ENCODE measurements at places on chromosomes 4 and X.

DNA sequence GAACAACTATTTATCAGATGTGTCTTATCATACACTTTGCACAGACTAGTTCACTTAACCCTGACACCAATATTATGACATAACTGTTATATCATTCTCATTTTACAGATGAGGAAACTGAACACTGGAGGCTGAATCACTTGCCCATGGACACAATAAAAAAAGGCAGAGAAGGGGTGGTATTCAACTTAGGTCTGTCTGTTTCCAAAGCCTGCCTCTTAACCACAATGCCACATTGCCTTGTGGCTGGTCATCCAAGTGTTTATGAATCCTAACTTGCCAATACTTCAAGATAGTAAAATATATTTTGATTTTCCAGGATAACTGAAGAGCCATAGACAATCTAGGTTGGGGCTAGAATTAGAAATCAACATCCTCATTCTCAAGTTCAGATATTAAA is 327.8 kb downstream of the NR3C2 start:
- DNase-seq, result no peak

DNA sequence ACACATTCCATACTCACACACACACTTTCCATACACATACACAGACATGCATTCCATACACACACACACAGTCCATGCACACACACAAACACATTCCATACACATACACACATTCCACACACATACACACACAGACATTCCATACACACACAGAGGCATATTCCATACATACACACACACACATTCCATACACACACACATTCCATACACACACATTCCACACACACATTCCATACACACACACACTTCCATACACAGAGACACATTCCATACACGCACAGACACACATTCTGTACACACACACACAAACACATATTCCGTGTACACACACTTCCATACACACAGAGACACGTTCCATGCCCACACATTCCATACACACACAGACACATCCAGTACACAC is 14.8 kb downstream of the LINC00632 start:
- DNase-seq, result no peak

DNA sequence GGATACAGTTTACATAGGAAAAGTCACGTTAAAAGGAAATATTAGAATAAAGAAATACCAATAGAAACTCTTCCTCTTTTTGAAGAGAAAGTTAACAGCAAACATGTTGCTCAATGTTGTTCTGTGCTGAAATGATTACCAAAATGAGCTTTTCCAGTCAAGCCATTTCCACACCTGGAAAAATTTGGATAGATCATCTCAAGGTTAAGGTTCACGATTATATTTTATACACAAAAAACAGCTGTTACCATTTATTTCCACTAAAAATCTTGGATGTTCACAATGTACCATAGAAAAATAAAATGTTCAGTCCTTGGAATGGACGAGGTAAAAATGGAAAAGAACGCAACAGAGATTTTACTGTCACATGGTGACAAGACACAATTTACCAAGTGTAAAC is 218.7 kb downstream of the SCFD2 start:
- DNase-seq, result no peak

GRCh38 chrX:129945131-129945530 is 37.3 kb upstream of the BCORL1 start:
- DNase-seq, result no peak

- DNase-seq, result no peak
These were observed 35.1 kb downstream of the GAB3 start for GRCh38 chrX:154715825-154716224.

GRCh38 chr4:152896811-152897210 is 39.3 kb upstream of the FHDC1 start:
- DNase-seq, result no peak

DNA sequence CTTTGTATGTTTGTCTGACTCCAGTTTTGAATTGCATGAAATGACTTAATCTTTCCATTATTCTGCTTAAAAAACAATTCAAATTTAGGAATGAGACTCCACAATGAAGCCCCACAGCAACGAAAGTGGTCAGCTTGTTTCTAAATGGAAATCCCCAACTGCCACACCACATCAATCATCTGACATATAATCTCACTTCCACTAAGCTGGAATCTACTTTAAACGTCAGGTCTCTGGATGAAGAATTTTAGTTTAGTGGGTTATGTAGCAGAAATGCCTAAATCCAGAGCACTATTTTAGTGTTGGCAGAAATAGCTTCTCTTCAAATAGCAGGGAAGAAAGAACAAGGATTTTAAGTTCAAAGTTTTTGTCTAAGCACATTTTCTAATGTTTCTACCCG is 1.7 kb upstream of the BMP2K start:
- no peak for DNase-seq

- DNase-seq, result no peak
These were observed 67.6 kb upstream of the GUCY1A1 start for GRCh38 chr4:155599085-155599484.

DNA sequence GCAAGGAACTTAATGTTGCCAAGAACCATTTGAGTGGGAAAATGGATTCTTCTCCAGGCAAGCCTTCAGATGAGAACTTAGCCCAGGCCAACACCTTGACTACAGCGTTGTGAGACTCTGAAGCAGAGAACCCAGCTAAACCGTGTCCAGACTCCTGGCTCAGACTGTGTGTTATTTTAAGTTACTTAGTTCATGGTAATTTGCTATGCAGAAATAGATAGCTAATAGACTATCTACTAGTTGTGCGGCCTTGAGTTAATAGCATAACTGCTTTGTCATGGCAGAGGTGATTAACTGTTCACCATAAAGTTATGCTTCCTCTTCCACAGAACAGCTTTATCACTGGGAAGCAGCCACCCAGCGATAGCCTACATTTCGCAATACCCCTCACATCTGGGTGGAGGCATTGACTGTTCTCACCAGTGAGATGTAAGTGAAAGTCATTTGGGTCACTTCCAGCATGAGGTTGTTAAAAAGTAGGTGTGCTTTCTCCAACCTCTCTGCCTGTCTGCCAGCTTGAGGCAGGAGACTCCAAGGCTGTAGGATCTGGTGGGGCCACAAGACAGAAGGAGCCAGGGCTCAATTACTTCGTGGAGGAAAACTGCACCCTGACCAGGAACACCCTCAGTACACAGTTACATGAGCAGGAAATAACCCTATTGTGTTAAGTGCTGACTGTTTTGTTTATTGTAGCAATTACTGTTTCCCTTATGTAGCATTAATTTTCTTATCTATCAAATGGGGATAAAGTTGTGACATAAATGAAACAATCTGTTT is 94.2 kb downstream of the GPAT3 start:
- no peak for DNase-seq

DNA sequence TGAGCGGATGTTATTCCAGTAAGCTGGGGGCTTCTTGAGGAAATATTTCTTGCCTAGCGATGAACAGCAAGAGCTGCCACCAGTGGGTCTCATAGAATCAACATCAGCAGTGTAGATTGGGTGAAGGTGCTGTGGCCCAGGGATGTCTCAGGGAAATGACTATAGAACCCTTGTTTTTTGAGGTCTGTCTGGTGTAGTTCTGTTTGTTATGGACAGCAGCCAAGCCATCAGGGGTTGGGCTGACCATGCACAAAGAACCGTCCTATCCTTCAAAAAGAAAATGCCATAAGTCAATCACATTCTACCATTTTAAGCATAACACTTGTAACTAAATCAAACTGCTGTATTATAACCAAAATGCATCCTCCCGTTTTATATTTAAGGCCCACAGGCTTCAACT is 17.3 kb upstream of the C1GALT1C1 start:
- DNase-seq, result peak; percentile 35

DNA sequence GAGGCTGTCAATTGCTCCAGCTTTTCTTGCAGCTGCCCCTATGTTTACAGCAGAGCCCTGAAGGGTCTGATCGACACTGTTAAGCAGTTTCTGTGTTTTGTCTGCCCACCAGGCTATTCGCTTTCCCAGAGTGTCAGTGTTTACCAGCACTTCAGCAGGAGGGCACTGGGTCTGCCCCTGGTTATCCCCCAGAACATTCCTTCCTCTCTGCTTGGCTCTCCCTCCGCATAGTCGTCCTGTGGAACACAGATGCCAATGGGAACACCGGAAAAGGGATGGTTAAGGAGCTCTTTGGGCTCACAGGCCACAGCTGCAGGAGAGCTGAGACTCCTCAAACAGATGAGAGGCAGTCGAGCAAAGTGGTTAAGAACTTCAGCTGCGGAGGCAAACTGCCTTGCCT is 71.3 kb upstream of the FBXW7 start:
- no peak for DNase-seq

DNA sequence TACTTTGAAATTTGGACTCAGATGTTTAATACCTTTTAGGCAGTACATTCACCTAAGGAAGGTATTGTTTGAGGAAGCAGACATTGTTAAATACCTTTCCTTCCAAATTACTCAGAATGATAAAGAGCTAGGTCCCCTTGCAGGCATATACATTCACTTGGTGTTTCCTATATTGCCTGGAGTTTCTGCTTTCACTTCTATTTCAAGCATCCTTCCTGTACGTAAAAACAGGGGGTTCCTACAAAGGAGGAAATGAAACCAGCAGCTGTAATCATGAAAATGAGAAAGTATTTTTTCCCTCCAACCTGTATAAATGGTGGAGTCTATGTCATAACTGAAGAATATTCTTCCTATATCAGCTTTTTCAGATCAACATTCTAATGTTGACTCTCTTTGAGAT is 90.4 kb upstream of the RASGEF1B start:
- DNase-seq, result no peak

- no peak for DNase-seq
These were observed 133.4 kb upstream of the MSX1 start for GRCh38 chr4:4726051-4726450.

DNA sequence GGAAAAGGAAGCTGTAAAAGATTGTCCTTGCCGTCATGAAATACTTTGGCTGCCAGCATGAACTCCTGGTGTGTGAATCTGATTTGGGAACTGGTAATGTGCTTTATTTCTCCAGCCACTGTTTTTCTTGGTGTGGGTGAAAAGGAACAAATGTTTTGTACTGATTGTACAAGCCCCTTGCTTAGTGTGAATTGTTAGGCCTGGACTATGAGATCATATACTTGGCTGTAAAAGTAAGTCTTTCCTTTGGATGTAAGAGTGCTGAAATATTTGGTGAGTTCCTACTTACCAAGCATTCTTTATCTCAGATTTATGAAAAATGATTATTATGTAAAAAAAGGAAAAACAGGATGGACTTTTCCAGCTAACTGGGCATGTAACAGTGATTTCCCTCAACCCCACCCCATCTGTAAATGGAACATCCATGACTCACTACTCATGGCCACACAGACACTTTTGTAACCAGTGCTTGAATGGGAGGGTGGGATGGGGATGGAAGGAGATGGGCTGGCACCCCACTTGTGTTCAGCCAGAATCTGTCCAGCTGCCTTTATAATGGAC is 6.3 kb downstream of the FNIP2 start:
- DNase-seq, result peak; percentile 71

GRCh38 chr4:38949411-38950051 is 81.9 kb downstream of the FAM114A1 start:
- no peak for DNase-seq

DNA sequence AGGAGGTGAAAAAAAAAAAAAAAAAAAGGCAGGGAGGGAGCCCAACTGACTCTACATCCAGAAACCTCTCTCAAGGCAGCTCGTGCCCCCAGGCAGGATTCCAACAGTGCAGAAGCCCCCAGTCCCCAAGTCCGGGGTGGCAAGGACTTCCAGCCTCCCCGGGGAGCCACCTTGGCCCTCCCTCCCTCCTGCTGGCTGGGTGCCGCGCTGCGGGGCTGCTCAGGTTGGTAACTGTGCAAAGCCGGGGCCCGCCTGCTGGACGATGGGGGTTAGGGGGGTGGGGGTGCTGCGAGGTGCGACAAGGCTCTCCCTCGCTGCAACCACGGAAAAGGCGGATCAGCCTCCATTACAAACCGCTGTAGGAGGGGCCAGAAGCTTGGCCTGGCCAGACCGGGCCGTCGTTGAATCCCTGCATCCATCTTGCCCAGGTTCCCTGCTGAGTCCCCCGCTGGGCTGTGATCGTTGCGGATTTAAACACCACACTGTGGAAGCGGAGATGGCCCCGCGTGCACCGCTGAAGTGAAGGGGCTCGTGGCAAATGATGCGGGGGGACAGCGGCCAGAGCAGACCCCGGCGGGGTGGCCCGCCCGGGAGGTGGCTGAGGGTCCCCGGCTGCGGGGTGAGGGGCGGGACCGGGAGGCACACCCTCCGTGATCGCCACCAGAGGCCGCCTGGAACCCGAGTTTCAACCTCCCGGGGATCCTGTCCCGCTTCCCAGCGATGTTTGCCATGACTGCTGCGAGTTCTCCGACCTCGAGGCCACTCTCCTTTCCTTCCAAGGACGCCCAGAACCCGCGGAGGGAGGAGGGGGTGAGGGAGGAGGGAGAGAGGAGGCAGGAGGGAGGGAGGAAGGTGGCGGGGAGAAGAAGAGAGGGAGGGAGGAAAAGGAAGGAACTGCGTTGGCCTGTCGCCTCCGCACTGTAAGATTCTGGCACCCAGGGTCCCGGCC is 58.0 kb upstream of the DDX3X start:
- peak; percentile 46 for DNase-seq

DNA sequence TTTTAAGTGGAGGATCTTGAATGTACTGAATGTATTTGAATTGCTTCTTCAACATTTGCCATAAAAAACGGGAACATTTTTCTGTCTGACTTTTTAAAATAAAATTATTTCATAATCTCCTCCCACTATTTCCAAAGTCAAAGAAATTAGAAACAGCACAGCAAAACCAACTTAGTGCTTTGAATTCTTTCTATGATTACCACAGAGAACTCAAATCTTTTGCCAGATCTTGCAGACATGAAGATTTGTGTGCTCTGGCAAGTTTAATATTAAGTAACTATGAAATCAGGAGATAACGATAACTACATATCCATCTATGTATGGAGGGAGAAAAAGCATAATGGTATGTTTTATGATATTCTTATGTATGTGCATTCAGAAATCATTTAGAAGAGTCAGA is 982.2 kb downstream of the PCDH7 start:
- DNase-seq, result no peak

DNA sequence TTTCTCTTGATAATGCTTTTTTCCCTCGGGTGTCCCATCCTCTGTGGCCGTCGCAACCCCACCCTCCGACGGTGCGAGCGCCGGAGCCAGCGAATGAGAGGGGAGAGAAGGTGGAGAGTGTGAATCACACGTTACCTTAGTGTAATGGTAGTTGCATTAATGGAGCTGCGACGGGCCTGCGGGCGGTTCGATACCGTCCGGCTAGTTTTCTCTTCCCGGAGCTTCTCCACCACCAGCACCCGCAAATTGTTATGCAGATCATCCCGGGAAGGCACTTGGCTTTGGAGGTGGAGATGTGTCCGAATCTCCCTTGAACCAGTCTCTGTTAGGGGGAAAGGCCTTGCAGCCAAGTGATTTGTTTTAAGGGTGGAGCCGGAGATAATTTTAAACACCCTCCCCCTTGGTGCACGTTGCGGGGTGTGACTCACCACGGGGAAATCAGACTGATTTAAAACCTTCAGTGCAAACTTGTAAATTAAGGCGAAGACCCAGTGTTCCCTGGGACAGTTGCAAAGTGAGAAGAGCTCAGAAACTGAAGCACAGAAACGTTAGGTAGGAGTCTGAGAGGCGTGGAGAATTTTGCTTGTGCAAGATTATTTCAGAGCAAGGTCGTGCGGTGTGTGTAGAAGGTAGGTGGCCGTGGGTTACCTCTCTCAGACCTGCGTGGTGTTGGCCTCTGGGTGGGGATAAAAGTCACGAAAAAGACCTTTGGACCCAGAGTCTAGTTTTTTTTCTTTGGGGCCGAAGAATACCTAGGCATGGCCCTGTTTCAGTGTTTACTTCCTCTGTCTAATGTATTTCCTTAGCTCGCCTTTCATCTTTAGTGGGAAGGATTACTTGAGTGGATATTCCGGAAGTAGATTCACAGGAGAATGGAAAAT is 1.3 kb downstream of the AFF1 start:
- no peak for DNase-seq

- no peak for DNase-seq
These were observed at the start of gene TLR10 for GRCh38 chr4:38782452-38783108. Gene TLR10 (minus strand): TSS chr4:38782990. CDS start chr4:38775590, 7,400 bp downstream.

- DNase-seq, result no peak
These were observed 158.1 kb downstream of the FHIP1A start for GRCh38 chr4:151567056-151567455.
